ENCODE measurements at places on chromosomes 5 and 9.

DNA sequence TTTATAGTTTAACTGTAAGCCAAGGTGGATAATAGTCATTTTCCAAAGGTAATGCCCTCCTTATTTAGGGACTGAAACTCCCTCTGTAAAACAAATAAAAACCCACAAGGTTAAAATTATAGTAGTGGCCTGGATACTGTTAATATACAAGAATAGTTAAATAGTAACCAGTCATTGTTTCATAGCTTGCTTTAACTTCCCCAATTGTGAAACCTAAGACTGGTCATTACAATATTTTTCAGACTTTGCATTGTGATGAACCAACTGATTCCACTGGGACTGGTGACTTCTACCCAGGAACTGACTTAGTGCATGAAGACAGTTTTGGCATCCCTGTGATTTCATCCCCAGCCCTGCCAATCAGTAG is 162.6 kb downstream of the SMC2 start:
- no peak for DNase-seq

GRCh38 chr9:124462739-124463138 is 12.5 kb downstream of the ADGRD2 start:
- DNase-seq, result no peak

GRCh38 chr9:3788211-3788610 is 262.4 kb upstream of the RFX3 start:
- DNase-seq, result no peak

- DNase-seq, result no peak
These were observed 68.7 kb upstream of the RAD23B start for GRCh38 chr9:107214381-107214780.

- no peak for DNase-seq
These were observed 34.1 kb upstream of the TNFAIP8 start for GRCh38 chr5:119321569-119322311.

DNA sequence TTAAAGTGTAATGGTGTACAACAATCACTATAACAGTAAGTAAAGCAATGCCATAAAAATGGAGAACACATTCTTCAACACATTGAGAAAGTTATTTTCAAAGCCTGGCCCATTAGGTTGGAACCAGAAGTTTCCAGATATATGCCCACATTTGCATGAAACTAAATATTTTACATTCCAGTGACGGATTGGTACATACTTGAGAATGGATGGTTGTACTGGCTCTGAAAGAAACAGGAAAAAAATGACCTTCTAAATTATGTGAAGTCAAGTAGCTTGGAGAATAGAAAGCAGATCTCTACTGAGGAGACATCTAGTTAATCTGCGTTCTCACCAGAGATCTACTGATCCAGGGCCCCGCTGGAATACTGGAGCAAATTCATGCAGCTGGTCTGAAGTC is 1037.0 kb downstream of the NR2F1-AS1 start:
- DNase-seq, result no peak

GRCh38 chr5:84131372-84131771 is 253.3 kb downstream of the EDIL3 start:
- no peak for DNase-seq

DNA sequence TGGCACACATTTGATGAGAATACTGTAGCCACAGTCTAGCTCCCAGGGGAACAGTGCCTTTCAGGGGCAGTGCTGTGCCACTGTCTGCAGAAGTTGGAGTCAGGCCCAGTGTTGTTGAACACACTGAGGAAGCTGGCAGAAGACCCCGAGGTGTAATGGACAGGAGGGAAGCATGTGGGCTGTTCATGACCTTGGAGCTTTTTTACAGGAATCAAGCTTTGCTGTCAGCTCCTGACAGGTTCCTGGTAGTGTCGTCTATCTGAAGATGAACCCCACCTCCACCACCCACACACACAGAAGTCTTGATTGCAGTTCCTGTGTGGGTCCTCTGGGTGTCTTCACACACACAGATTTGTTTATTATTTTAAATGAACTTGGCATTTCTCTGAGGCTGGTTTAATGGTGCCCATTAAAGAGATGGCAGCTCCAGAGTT is 40.3 kb upstream of the TNFAIP8 start:
- DNase-seq, result peak; percentile 47

GRCh38 chr5:152084476-152084875 is 159.8 kb upstream of the GLRA1 start:
- no peak for DNase-seq

DNA sequence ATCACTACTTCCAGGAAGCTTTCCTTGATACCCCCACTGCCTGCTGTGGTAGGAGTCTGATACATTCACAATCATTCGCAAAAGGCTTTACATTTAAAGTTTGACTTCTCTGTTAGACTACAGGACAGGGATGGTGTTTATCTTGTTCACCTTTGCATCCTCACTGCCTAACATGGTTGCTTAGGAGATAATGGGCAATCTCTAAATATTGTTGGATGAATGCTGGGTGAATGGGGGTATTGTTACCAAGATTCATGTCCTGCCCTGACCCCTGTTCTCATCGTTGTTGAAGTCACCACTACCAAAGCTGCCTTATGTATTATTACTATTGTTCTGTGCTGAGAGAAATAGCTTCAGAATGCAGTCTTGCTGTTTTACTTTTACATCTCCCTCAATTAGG is 7.7 kb upstream of the TMEFF1 start:
- DNase-seq, result no peak

DNA sequence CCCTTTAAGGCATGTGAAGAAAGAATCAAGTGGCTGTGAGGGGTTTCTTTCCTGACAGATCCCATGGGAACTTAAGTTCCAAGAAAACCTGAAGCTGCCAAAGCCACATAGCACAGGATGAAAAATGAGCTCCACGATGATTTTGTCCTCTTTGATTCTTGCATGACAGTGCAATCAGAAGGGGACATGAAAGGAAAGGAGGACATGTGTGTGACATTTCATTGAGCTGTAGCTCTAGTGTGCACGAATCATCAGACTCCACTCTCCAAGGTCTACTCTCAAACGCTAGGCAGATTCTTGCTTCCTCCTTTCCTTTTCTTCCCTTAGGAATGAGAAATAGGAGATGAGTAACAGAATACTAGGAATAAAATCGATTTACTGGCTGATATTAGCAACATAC is 142.0 kb downstream of the ZNF608 start:
- no peak for DNase-seq

- peak; percentile 98 for DNase-seq
These were observed 1.6 kb downstream of the STKLD1 start for GRCh38 chr9:133377721-133378216.

- no peak for DNase-seq
These were observed 42.3 kb upstream of the ZSWIM6 start for GRCh38 chr5:61289669-61290306.

DNA sequence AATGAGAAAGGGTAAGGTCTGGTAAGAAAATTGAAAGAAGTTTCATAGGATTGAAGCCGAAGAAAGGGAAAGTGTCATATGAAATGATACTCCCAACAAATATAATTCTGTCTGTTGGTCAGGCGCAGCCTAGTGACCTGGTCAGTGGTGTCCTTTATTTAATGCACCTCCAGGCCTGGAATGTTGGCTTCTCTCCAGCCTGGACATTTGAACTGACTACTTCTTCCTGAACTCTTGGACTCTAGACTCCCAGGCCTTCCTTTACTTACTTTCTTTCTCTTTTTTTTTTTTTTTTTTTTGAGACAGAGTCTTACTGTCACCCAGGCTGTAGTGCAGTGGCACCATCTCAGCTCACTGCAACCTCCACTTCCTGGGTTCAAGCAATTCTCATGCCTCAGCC is 1381.5 kb upstream of the WWC1 start:
- no peak for DNase-seq

- DNase-seq, result peak; percentile 82
These were observed 54.4 kb upstream of the RPL26L1 start for GRCh38 chr5:172904643-172905345.

All from fibroblast of mammary gland (primary cell).